ENCODE measurements at places on chromosomes 5 and 9. TPM values are rescaled to one million over a fixed set of nuclear protein-coding genes. Genes with fewer than 3 reads are reported as not detected.

Gene GPR21
- 0.60 TPM for total RNA-seq

Gene GRM6
- not detected for total RNA-seq

DNA sequence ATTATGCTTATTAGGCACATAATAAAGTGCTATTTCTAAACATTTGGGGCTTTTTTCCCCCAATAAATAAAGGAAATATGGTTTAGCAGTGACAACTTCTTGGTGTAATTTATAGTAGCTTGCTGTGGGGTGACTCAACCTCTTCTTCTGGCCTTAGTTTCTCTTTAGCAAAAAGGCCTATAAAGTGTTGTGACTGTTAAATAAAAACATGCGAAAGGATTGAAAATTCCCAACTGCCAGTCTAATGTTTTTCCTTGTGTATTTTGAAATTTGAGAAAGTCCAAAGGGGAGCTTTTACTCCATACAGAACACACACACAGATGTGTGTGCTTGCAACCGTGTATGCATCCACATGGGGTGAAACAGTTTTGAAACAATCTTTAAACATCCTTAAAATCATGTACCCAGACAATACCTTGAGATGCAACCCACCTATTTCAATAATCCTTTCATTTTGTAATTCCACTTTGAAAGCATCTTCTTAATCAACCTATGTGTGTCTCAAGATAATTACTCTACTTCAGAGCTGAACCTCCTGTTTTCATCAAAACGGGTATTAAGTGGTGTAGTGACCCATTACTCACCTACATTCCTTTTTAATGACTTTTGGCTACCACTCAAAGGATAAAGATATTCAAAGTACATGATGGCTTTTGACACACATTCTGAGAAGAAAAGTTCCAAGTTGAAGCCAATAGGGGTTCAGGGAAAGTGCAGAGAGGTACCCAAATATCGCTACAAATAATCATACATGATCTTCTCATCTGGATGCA, 123.8 kb downstream of the DROSHA start:
- peak; percentile 3 for DNase-seq

DNA sequence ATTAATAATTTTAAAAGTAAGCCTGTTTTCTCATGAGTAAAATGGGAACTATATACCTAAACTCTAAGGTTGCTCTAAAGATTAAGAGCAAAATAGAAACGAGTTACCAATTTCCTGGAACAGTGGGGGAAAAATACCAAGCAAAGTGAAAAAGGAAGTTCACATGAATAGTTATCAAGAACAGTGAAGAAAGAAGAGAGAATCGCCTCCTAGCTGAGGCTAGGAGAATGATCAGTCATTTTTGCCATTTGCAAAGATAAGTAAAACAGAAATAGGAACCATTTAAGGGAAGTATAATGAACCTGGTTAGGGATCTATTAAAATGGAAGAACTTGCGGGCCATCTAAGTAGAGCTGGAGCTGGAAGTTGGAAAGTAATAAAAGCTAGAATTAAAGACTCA, 50.7 kb downstream of the P4HA2 start:
- DNase-seq: peak; percentile 32

DNA sequence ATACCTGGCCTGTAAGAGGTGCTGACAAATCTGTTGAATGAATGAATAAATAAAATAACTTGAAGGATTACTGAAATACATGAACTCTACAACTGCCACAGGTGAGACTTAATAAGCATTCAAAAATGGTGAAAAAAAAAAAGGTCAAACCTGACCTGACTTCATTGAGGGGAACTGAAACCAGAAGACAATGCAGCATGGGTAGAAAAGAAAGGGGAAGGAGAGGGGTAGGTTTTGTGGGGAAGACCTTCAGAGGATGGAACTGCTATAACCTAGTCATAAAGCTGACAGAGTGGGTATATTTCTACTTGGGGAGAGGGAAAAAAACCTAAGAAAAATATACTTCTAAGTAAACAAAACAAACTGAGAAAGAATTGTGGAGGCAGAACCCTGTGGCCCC, 56.6 kb downstream of the RASEF start:
- no peak for DNase-seq

DNA sequence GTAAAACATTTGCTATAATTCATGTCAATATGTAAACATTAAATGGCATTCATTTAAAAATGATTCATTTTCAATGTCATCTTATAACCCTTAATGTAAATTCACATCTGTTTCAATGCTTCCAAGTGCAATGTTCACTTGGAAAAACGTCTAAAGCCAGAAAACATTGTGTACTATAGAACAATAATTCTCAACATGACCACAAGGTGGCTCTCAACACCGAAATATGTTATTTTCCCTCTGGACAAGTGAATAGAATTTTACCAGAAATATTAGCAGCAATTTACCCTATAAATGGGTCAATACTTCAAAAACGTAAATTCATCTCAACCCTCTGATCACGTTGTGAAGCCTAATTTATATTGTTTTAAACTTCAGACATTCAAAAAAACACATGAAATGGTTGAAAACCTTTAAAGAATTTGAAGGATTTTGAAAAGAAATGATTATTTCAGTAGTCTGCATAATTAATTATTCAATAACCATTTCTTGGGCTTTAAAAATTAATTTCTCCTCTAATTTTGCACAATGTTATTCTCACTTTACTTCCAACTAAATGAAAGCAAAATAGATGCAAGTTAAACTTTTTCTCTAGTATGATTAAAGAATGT, 11.0 kb downstream of the CDH10 start:
- DNase-seq: peak; percentile 45

DNA sequence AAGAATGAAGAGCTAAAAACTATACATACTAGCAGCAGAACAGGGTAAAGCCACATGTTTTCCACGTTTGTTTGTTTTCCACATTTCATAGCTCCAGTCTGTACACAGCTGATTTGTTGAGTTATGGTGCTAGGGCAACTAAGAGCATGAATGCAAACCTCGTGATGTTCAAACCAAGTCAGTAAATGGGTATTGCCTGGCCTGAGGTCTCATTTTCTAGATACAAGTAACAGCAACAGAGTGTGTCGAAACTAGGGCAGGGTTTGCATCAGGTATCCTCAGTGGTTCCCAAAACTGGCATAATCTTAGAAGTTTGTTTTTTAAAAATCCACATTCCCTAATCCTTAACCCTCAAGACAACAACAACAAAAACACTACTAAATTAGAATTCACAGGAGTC, 89.3 kb downstream of the CEMIP2 start:
- no peak for DNase-seq

GRCh38 chr9:136700959-136701667, 11.3 kb upstream of the DIPK1B start:
- DNase-seq: peak; percentile 36

DNA sequence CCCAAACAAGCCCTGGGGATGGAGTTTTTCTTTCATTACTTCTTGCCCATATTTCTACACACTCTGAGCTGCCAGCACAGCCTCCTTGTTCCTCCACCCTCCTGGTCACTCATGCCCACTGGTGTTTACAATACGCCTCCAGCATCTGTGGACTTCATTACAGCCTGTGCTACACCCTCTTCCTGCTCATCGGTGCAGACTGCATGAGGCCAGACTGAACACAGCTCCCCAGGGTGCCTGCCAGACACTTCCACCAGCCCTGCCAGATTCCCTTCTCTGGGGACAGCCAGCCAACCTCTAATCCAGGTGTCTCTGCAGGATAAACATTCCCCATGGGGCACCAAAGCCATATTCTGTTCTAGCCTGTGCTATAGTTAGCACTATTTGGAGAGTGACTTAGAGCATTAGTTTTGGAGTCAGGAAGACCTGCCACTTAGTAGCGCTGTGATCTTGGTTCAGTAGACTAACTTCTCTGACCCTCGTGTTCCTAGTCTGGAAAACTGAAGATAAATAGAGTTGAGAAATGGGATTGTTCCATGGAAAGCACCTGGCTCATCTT, 163.8 kb upstream of the KLF4 start:
- DNase-seq: no peak

DNA sequence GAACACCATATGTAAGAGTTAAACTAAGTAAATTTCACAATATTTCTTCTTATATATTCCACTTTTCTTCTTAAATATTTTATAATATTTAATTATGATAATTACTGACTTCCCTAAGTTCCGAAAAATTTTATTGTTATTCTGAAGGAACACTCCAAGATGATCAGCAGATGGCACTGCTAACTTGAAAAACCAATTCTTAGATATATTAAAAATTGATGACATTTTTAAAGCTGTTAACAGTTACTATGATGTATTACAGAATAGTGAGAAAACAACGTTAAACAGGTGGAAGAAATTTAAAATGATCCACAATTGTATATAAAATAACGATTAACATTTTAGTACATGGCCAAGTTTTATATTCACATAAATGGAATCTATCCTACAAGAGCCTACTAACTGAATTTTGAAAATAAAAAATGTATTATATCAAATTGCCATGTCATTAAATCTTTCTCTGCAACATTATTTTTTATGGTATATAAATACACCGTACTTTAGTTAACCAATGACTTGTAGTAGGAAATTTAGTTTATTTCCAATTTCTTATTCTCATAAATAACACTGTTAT, 30.1 kb upstream of the MUSK start:
- no peak for DNase-seq

GRCh38 chr5:92758552-92758951, 822.5 kb downstream of the NR2F1-AS1 start:
- no peak for DNase-seq

Data from lung microvascular endothelial cell (primary cell).